ENCODE measurements at places on chromosomes 6 and 20.

- no peak for DNase-seq
These were observed 190.0 kb downstream of the C6orf118 start for GRCh38 chr6:165119231-165120020.

- peak; percentile 52 for DNase-seq
These were observed 24.9 kb upstream of the FUCA2 start for GRCh38 chr6:143536461-143536865.

- DNase-seq: no peak
These were observed 111.0 kb upstream of the ADTRP start for GRCh38 chr6:11889572-11889971.

- DNase-seq: no peak
These were observed 359.4 kb downstream of the HDGFL1 start for GRCh38 chr6:22928775-22929174.

DNA sequence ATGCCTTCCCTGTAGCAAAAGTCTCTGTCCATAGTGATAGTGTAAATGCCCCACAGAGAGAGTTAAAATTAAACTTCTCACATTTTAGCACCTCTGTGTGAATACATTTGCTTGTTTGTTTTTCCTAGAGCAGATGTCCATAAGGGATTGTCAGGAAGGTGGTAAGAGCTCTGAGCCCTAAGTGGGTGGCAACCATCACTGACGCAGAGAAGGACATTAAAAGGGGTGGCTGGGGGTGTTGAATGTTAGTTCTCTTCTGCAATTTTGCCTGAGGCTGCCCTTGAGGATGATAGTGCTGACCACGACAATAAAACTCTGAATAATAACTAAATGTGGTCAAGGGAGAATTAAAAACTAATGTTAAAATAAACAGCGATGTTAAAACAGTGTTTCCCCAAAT is 174.3 kb upstream of the ID4 start:
- DNase-seq: no peak

- no peak for DNase-seq
These were observed 45.3 kb upstream of the HDDC2 start for GRCh38 chr6:125346926-125347563.

DNA sequence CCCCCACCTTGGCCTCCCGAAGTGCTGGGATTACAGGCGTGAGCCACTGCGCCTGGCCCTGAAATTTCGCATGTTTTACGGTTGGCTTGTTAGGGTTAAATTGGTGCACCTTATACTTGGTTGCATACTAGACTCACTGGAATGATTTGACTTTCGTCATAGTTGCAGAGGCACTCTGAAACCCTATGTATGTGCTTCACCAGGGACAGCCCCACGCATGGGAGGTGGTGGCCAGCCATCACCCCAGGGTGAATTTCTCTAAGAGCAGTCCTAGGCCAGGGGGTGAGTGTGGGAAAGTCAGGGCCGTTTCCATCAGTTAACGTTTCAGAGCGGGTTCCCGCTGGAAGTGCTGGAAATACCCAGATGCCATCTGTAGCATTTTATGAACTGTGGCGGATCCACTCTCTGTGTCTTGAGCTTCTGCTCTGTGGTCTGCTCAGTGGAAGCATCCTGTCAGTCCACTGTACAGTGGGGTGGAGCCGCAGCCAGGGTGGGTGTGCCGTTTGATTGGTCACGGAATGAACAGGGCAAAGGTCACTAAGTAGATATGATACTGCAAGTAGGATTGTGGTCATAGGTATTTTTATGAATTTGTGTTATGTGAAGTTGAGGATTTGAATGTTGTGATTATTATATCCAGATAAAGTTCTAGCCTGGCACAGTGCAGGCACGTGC is 13.2 kb downstream of the DNAJC5 start:
- DNase-seq: no peak

DNA sequence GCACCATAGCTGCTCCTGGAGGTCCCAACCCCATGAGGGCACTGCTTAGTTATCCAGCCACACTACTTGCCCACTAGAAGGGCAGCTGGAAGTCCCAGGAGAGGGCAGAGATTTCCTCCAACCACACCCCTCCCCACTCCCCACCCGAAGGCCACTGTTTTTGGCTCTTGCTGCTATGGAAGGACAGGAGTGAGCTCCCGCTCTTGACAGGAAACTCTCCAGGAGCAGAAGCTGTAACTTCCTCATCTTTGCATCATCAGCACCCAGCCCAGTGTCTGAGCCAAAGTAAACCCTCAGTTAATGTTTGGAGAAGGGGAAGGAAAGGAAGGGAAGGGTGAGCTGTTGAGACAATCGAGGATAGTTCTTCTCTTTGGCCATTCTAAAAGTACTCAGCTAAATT is 120.7 kb downstream of the MTFR2 start:
- no peak for DNase-seq

DNA sequence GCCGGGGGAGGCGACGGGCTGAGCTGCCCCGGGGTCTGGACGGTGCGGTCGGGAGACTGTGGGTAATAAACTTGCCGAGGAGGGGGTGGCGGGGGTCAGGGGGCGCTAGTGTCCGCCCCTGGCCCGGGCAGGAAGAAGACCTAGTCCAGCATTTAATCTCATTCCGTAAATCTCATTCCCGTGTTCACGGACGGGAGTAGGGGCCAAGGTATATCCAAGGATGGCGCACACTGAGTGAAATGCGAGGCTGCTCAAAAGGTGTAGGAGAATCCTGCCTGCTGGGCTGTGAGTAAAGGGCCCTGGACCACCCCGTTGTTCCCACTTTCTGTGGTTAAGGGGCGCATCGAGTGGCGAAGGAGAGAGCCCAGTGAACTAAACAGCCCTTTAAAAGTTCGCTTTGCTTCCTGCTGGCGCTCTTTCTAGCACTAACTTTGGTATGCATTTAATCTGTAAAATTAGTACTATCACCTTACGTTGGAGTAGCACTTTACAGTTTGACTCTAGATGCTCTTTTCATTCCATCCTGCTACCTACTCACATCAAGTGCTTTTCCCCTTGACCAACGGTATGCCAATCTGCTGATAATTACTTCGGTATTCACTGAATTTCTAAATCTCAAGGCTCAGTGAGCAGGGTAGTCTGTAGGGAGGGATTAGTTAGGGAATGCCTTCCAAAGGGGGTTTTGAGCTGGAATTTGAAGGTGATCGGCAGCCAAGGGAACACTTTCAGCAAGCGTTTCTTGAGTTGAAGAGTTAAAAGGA is 730 bp downstream of the PARD6B start:
- DNase-seq: no peak

DNA sequence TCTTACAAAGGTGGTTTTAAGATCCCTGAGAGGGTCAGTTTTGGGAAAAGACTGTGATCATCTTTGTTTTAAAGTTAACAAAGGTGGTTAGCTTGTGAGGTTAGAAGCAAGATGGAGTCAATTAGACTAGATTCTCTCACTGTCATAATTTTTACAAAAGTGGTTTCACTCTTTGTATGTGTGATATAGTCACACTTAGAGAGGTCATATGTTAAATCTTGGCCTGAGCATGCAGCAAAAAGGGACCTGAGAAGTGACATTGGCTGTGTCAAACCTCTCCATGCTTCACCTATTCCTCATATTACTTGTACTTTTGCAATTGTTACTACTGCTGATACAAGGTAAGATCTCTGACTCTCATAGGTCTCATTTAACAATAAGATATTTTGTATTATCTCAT is 368.0 kb downstream of the TBC1D32 start:
- no peak for DNase-seq

- no peak for DNase-seq
These were observed 217.2 kb upstream of the PRDM1 start for GRCh38 chr6:105868823-105869460.

GRCh38 chr6:33380272-33380981 is 11.2 kb upstream of the KIFC1 start:
- DNase-seq: no peak

- no peak for DNase-seq
These were observed 37.0 kb downstream of the NDUFAF5 start for GRCh38 chr20:13821876-13822275.

GRCh38 chr6:81572020-81572419 is 180.5 kb downstream of the TENT5A start:
- DNase-seq: no peak

DNA sequence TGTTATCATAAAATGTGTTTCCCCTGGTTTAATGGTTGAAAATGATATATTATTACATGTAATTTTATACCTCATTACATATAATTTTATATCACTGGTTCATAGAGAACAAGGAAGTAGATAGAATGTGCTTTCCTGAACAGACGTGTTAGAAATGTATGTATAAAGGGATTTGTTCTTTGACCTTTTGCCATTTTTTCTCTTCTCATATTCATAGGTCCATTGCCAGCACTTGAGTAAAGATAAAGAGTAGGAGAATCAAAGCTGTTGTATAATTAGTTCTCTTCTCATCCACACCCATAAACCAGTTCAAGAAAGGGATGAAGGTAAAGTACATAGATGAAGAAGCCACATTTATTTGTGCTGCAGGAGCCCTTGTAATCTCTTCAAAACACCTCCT is 46.7 kb downstream of the RNF217 start:
- no peak for DNase-seq

- DNase-seq: no peak
These were observed 73.6 kb downstream of the NOL4L start for GRCh38 chr20:32511358-32512046.

- no peak for DNase-seq
These were observed 82.7 kb downstream of the DLL1 start for GRCh38 chr6:170208182-170208601.

- no peak for DNase-seq
These were observed 1.0 kb upstream of the TOMM34 start for GRCh38 chr20:44961011-44961869.

GRCh38 chr20:35702051-35702823 is 3.0 kb downstream of the ROMO1 start:
- DNase-seq: peak; percentile 43

GRCh38 chr6:169837529-169838250 is 86.3 kb downstream of the ERMARD start:
- DNase-seq: no peak

GRCh38 chr20:35586751-35587425 is 28.7 kb upstream of the SPAG4 start:
- DNase-seq: no peak

DNA sequence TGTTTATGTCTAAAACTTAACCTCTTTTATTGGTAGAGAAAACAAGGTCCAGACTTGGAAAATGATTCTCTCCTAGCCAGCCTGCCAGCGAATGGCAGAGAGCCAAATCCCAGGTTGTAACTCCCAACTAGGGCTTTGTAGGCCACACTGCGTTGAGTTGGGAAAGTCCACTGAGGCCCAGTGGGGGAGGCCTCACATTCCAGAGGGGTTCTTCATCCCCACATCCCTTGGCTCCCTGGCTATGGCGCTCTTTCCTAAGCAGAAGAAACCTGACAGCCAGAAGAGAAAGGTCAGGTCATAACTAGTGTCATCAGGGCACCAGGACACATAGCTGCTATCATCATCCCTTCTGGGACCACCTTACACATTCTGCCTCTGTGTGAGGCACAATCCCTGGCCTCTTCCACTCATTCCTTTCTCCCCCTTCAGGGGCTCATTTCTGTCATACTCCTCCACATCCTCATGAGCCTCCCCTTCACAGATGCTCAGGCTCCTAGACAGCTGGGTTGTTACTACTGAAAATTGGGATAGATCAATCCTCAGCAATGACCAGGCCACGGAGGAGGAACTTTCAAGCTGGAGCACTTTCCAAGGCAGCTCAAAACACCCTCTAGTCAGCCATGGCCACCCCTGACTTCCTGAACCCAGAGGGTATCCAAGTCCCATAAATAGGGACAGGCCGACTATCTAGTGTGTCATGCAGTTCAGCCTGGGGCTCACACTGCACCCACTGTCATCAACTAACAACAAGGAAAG is 48.6 kb downstream of the TCP11 start:
- DNase-seq: no peak

DNA sequence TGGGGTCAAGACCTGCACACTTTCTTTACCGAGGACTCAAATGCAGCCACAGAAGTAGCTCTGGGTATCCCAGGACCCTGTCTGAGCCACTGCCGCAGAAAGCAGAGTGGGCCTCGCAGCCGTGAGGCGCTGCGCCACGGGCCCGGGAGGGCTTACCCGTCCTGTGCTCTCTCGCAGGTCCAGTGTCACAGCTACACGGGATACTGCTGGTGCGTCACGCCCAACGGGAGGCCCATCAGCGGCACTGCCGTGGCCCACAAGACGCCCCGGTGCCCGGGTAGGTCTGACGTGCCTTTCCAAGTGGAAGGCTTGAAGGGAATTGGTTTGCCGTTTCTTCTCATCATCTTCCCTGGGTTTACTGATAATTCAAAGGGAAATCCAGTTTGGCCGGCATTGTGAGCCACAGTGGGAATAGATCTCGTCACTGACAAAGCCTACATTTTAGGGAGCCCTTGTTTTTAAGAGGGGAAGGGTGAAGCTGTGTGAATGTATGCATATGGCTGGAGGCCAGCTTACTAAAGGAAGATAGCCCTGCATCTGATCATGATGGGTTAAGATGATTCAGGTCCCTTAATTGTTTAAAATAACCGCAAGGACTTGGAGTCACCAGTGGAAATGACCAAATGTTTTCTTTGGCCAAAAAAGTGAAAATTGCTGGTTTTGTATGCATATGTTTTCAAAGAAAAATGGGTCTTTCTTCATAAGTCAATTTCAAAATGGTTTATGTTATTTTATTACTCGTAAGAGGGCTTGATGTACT is 86.6 kb downstream of the SMOC2 start:
- no peak for DNase-seq

DNA sequence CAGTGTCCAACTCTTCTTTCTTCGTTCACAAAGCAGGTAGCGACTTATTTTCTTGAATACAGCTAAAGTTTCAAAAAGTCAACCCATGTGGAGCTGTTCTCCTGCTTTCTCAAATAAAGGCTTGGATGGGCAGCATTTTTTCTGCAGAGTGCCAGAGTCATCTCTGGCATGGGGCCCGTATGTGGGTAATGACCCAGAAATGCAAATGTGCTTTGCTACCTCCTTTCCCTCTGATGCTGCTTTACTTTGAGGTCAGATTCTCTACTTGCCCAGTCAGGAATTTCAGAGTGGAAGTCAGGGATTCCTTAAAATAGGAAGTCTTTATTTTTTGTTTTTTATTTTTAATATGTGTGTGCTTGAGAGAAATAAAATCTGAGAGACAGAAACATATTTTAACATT is 4.9 kb downstream of the NKAIN2 start:
- DNase-seq: no peak

DNA sequence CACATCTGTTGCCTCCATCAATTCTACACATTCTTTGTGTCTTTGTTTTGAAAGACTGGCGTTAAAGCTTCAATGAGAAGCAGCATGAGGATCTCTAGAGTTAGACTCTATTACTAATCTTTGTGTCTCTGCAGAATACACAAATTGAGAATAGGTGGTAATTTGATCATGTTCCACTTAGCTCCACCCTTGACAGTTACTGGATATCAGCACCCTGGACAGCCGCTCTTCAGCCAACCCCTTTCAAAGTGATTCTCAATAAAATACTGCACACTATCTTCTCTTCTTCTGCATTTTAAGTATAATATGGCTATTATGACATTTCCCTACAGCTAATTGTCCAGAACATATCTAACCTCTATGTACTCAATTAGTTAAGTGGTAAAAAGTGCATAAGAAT is 54.3 kb upstream of the CNR1 start:
- DNase-seq: no peak

DNA sequence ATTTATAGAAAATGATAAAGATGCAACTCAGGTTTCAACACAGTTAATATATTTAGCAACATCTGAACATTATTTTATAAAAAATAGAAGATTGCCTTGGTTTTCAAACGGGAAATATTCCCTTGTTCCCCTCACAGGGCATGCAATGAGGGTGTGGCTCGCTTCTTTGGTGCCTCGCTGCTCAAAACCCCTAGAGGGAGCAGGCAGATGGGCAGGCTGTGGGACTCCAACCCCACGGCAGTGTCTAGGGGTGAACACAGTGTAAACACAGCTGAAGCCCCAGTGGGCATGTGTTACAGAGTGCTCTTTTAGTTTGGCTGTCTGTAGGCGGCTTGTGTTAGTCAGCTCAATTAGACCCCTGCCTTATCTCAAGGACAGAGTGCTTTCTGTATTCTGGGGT is 560.8 kb upstream of the IMPG1 start:
- DNase-seq: no peak
